ENCODE measurements at places on chromosomes 4 and X.

- DNase-seq: no peak
These were observed 127.0 kb upstream of the GATB start for GRCh38 chr4:151887816-151888180.

GRCh38 chr4:187908079-187908561 is 87.5 kb upstream of the ZFP42 start:
- DNase-seq: no peak

DNA sequence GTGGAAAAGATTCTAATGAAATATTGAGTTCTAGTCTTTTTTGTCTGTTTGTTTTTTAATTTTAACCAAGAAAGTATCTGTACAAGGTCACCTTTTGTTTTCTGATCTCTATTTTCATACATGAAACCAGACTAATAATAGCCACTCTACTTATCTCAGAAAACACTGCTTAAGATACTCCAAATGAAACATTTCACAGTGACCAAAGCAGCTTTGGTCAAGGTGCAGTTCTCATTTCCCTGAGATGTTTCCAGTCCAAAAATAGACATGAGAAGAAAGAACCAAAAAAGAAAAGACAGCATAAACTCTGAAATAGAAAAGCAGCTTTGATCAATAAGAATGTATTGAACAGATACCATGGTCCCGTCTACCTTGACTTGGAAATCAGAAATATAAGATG is 782.8 kb downstream of the RAB28 start:
- no peak for DNase-seq

GRCh38 chrX:16124201-16124600 is 836 bp downstream of the GRPR start:
- DNase-seq: no peak

- DNase-seq: no peak
These were observed 106.6 kb downstream of the HMX1 start for GRCh38 chr4:8765084-8765483.

DNA sequence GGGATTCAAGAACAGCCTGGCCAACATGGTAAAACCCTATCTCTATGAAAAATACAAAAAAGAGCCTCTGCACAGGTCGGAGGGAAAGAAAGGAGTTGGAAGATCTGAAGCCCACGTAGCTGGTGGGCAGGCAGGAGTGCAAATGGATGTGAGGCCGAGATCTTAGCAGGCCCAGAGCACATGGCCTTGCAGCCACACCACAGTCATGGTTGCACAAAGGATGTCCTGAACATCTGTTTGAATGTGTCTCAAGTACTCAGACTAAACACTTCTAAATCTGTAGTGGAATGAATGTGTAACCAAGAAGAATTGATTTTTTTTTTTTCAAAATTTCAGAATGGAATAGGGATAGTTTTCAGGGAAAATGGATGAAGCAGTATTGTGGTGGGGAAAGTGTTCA is 10.8 kb downstream of the CA5B start:
- no peak for DNase-seq

DNA sequence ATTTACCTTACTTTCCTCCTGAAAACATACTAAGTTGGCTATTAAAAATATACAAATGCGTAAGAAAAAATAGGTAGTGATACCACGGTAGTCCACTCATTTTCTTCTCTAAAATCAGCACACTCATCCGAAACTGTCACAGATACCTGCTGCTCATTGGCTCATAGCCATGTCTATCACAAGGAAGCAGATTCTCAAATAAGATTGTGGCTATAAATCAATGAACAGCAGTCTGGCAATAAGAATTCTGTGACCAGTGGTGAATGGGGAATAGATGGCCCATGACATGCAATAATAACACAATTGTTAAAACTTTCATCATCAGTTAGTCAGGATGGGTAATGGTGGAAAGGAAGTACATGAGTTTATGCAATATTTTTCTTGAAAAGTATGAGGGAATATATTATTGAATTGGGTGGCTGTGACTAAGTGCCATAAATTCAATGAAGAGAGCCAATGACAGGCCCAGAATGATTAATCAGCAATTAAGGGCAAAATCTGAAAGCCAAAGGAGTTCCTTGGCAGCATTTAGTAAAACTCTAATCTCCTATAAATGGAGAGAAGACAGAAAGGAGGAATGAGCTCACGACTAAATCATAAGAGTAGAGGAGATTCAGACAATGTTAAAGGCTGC is 202.3 kb upstream of the NEIL3 start:
- DNase-seq: no peak

- DNase-seq: no peak
These were observed 65.8 kb upstream of the ETNPPL start for GRCh38 chr4:108828620-108829019.

GRCh38 chrX:111365770-111366325 is 46.1 kb downstream of the DCX start:
- DNase-seq: no peak

Measured in germinal center (tissue), 1 donor.